ENCODE measurements at places on chromosomes 1 and 21.

DNA sequence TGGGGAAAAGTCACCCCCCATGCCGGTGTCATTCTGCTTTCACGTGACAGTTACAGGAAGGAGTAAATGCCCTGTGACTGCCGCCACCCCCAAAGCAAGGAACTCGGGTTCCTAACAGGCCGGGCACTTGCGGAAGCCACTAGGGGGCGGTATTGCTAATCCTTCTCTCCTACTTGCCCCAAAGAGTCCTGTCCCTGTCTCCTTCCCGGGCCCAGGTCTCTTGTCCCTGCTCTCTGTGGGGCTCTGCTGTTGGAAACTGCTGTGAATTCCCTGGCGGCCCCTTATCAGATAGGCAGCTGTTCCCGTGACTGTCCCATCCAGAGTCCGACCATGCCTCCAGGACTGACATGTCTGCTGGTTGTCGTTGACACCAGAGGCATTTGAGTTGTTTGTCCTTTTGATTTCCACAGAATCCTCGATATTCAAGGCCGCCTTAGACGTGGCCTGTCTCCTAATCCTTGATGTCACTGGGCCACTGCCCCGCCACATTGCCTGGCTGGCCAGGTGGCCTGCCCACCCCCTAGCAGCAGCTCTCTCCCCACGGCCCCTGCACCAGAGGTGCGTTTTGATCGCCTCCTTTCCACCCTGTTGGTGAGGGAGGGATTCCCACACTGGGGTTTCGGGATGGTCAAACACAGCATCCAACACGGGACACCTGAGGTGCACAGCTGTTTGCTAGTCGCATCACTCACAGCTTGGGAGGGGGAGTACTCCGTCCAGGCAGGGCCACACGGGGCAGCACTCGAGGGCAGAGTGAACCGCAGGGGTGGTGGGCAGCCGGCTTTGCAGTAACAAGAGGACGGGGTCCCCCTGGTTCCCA is 37.3 kb downstream of the CHAF1B start:
- DNase-seq: no peak

DNA sequence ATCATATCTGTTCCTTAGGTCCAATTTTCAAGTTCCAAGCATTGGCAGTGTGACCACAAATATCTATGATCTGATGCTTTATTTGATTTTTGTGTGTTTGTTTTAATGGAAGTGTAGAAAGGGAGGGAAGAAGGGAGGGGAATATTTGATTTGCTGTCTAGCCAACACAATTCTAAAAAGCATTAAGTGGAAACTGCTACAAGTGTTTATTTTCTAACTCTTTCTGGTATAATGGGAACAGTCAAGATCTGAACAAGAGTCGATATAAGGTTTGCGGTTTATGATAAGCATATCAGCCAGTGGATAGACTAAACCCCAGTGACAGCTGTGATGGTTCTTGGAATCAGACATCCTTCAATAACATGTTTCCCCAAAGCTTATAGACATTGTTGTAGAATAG is 267.8 kb upstream of the SNX7 start:
- DNase-seq: no peak

GRCh38 chr1:181139631-181140061 is 51.1 kb downstream of the IER5 start:
- DNase-seq: no peak

GRCh38 chr21:45459171-45460010 is 54.4 kb downstream of the COL18A1 start:
- no peak for DNase-seq

- no peak for DNase-seq
These were observed 2.8 kb downstream of the KCNQ4 start for GRCh38 chr1:40786171-40786994.

Measured in CD4-positive, alpha-beta T cell treated with Interleukin-6 at 100 ng/mL for 8 hours (primary cell).